Mesenteric fat pad (tissue), 1 donor: ENCODE measurements at places on chromosomes 4 and X. TPM values are rescaled to one million over a fixed set of nuclear protein-coding genes. Genes with fewer than 3 reads are reported as not detected.

CA5B gene
- 14.1 TPM for total RNA-seq

PABPC4L gene
- 1.3 TPM for total RNA-seq

AFP gene
- total RNA-seq, result not detected

FLNA gene
- total RNA-seq, result 1,133 TPM

MAMLD1 gene
- 11.2 TPM for total RNA-seq

SHROOM3 gene
- total RNA-seq, result 0.51 TPM

GAK gene
- 91.3 TPM for total RNA-seq

CYBB gene
- 77.0 TPM for total RNA-seq

PLXNA3 gene
- 57.2 TPM for total RNA-seq

ATRX gene
- total RNA-seq, result 97.7 TPM

IL1RAPL2 gene
- total RNA-seq, result not detected

- no peak for DNase-seq
Measured at GRCh38 chr4:76905521-76905920, 7.6 kb upstream of the SOWAHB start.

DNA sequence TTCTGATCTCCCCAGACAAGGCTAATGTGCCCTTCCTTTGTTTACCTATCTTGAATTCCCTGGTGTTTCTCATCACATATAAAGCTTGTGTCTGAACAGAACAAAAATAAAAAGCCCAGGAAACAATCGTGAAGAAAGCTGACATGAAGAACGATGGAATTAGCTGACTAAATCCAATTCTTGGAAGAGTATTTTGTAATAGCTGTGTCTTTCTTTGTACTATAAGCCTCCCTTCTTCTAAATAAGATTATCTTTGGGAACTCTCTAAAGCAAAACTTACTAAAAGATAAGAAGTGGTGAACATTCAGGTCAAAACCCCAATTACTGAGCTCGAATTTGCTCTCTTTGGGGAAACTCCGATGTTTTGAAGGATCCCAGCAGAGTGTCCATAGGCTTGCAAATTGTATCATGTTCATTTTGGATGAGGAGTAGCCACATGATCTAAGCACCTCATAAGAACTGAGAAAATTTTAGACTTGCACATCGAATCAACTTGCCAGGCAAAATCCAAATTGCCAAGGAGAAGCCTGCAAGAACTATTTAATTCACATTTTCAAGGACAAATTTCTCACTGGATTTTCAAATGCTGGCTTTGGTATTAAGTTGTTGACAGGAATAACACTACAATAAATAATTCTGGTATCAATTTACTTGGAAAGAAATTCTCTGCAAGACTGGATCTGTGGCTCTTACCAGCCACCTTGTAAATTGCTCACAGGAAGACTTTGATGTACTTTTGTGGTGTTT is 106.2 kb downstream of the LNX1 start:
- no peak for DNase-seq

GRCh38 chr4:156638925-156639605 is 332.5 kb downstream of the PDGFC start:
- DNase-seq, result no peak

DNA sequence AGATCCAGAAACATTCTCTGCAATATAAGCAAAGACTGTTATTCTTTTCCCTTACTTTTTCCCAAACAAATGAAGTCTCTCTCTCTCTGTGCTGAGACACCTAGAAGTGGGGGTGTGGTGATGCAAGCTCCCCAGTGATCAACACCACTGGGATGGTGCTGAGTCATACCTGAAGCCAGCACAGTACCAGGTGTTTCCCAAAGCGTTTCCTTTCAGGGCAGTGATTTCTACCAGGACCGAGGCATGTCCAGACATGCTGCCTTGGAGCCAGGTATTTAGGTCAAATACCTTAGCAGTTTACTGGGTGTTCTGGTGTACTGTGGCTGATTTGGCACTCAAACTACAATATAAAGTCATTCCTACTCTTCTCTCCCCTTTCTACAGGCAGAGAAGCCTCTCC is 726.5 kb downstream of the FAM133A start:
- no peak for DNase-seq

- DNase-seq, result no peak
Measured at GRCh38 chr4:86961605-86962295, 26.9 kb downstream of the AFF1 start.

DNA sequence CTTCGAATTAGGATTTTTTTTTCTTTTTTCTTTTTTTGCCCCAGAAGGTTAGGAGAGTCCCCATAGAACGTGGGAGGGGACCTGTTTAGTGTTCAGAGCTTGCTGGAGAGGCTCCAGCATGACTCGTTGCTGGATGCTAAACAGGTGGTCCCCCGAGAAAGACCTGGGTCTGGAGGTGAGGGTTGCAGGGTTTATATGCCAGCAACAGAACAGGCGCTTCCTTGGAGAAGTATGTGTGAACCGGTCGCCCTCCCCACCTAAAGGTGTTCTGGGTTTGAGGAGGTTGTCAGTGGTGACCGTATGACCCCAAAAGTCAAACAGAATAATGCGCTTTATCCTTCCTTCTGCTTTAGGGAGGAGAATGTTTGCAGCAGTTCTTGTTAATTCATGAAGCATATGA is 52.1 kb upstream of the SHOX start:
- no peak for DNase-seq

- no peak for DNase-seq
Measured at GRCh38 chr4:1008840-1009541, 2.4 kb upstream of the FGFRL1 start.

- no peak for DNase-seq
Measured at GRCh38 chr4:25146076-25146475, 14.2 kb downstream of the SEPSECS start.

- DNase-seq, result no peak
Measured at GRCh38 chrX:1248331-1249061, 20.1 kb upstream of the CSF2RA start.

GRCh38 chr4:77065382-77065781 is 10.4 kb downstream of the CCNI start:
- no peak for DNase-seq

DNA sequence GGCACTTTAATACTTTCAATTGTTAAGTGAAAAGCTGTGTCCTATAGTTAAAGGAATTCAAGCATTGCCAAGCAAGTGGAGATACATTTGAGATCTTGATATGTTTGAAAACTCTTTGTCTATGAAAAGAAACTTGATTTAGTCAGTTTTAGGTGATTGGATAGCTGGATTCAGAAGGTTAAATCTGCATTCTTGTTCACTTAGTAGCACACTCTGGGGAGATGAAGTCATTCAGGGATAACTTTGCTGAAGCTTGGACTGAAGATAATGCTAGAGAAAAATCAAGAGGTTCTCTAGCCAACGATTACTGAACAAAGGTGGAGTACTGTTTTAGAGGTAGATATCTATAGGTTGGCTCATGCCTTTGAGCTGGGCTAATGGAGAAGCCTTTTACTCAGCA is 90.6 kb downstream of the DCAF8L2 start:
- DNase-seq, result no peak

DNA sequence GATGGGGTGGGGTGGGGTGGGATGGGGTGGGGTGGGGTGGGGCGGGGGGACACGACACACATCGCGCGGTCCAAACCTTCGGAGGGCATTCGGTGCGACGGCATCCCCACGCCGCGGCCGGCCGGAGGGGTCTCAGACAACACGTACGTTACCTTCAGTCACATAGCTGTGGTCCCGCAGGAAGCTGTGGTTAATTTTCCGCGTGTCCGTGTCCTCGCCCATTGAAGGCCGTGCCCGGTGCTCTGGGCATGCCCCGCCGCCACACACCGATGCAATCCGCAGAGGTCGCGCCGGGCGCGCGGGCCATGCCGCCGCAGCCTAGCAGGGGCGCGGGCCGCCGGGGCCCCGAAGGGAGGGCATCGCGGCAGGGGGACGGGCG is 417 bp downstream of the PPP2R2C start:
- no peak for DNase-seq

GRCh38 chr4:172708184-172708583 is 460.4 kb upstream of the GALNT7 start:
- DNase-seq, result no peak

- no peak for DNase-seq
Measured at GRCh38 chr4:158313566-158313965, 103.3 kb downstream of the TMEM144 start.

DNA sequence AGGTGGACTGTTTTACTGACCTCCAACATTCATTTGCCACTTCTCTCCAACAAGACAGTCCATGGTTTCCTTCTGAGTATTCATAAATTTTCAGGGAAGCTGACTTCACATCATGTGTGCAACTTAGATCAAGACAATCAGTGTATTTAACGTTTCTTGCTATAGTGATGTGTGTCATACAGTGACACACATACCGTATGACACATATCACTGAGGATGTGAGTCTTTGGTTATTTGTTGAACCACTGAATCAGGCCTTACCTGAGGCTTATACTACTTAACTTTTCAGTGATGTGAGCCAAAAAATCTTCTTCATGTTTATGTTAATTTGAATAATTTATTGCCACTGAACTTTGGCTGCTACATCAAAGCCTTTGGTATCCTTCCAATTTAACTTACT is 166.8 kb downstream of the BMPR1B start:
- DNase-seq, result no peak

DNA sequence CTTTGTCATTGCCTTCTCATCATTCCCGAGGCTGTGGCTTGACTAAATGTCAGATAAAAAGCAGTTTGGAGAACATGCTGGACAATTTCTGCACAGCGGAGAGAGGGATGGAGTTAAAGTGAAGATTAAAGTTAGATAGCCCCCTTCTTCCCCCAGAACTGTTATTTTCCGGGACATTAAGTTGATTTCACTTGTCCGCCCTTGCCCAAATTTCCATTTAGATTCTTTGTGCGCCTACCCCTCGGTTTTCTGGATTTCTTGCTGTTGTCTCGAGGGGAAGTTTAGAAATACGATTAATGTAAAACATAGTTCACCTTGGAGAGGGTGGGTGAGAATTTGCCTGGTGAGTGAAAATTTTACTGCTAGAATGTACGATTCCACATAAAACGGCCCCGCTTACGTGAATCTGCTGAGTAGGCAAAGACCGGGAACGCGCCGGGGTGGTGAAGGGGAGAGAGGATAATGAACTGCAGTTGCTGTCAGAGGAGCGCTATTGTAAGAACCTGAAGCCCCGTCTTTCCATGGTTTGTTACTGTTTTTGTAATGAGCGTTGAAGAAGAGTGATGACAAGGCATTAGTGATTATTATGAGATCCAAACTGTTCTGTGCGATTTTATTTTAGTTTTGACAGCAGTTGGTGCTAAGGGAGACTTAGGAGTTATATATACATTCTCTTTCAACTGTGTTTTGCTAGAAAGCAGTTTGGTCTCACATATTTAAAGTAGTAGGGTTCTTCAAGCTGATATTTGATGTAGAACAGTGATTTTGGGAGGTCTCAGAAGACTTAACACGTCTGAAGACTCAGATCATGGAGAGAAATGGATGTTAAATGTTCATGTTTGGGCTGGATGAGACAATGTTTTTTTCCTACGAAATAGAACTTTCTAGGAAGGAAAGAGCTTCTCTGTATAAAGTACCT is 73.0 kb downstream of the AFF1 start:
- no peak for DNase-seq

- no peak for DNase-seq
Measured at GRCh38 chrX:12080265-12080664, 58.0 kb upstream of the FRMPD4 start.

DNA sequence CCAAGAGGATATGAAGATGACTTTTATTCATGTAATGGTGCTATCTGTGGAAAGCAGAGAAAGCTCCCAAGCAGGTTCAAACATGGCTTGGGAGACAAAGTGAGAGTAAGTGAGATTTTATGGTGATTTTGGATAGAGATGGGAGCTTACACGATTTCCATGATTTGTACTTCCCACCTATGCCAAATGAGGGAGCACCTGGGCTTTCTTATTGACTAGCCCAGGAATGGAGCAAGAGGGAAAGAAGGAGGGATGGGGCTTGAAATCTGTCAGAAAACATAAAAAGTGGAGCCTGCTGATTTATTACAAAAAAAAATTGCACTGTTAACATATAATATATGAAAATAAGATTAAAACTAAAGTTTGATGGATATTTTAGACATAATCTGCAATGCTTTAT is 703.5 kb upstream of the PABPC4L start:
- DNase-seq, result no peak

GRCh38 chr4:83993774-83994173 is 457.9 kb downstream of the GPAT3 start:
- DNase-seq, result no peak

- DNase-seq, result no peak
Measured at GRCh38 chr4:23884741-23885140, 5.1 kb downstream of the PPARGC1A start.

- no peak for DNase-seq
Measured at GRCh38 chrX:95291561-95291960, 1393.1 kb upstream of the DIAPH2 start.
